ENCODE measurements at places on chromosomes 12 and 14.

- DNase-seq, result no peak
Measured at GRCh38 chr14:73997108-73997943, 21.8 kb downstream of the ENTPD5 start.

- DNase-seq, result no peak
Measured at GRCh38 chr14:91679273-91679672, 52.6 kb downstream of the CATSPERB start.

- peak; percentile 93 for DNase-seq
Measured at GRCh38 chr14:67934087-67934486, 114.5 kb downstream of the RAD51B start.

DNA sequence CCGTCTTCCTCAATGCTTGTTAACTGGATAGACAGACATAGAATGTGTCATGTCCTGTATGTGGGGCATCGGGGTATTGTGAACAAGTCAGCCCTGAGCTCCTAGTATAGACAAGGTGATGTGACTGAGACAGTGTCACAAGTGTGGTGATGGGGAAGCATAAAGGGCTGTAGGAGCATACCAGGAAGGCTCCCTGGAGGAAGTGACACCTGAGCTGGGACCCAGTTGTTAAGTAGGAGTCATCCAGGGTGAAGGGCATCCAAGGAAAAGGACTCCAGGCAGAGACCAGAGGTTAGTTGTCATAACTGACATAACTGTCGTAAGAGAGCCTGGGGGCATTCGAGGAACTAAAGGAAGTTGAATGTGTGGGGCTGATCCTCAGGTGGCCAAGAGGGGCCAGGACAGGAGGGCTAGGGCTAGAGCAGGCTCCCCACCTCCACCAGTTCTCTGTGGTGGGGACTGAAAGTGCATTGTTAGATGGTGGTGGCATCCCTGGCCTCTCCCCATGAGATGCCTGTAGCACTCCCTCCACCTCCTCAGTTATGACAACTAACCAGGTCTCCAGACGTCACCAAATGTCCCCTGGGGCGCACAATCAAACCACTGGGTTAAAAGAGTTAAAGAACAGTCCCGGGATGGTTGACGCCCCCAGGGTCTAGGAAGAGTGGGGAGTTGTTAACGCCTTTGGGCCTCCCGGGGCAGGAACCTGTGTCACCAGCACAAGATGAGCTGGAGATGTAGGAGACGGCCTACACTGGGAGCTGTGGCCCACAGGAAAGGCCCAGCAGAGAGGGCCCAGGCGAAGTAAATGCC lies 2.4 kb downstream of the FICD start:
- no peak for DNase-seq

Measured in fibroblast of the aortic adventitia (primary cell).